ENCODE measurements at places on chromosomes 13 and 19. TPM values are rescaled to one million over a fixed set of nuclear protein-coding genes. Genes with fewer than 3 reads are reported as not detected.

The CYP2F1 gene
- total RNA-seq, result not detected

The GFY gene
- not detected for total RNA-seq

The ZNF296 gene
- 0.23 TPM for total RNA-seq

The KLK15 gene
- not detected for total RNA-seq

The KANK3 gene
- total RNA-seq, result 26.0 TPM

The KL gene
- 5.6 TPM for total RNA-seq

The FGF14 gene
- 0.83 TPM for total RNA-seq

The FGF21 gene
- total RNA-seq, result not detected

DNA sequence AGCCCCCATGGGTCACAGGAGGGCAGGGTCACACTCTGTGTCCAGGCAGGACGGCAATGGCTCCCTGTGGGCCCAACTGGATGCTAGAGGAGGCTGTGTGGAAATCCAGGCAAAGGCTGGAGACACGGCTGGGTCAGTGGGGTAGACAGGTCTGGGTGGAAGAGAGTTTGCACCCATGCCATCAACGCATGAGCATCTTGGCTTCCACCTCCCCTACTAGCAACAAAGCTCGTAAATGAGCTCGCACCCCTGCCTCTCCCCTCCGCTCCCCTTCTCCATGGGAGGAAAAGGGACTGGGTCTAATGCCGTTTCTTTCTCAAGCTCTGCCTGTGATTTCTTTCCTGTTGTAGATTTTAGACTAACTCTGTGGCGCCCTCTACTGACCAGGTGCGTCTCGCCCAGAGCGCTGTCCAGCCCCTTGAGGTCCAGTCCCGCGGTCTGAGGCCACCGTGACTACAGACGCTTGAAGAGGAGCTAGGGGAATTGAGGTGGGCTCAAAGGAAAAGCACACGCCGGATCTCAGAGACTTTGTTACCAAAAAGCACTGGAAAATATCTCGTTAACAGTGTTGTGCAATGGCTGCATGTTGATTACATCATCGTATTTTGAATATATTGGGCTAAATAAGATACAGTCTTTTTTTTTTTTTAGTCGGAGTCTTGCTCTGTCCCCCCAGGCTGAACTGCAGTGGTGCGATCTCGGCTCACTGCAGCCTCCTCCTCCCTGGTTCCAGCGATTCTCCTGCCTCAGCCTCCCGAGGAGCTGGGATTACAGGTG is 50.7 kb upstream of the USP29 start:
- H3K4me3 ChIP-seq, result no peak overlapping the region
- no peaks in the 10 kb centered on the region for H3K27me3 ChIP-seq
- no peaks in the 10 kb centered on the region for H3K36me3 ChIP-seq
- DNase-seq, result no peak
- no peaks in the 10 kb centered on the region for H3K4me1 ChIP-seq

DNA sequence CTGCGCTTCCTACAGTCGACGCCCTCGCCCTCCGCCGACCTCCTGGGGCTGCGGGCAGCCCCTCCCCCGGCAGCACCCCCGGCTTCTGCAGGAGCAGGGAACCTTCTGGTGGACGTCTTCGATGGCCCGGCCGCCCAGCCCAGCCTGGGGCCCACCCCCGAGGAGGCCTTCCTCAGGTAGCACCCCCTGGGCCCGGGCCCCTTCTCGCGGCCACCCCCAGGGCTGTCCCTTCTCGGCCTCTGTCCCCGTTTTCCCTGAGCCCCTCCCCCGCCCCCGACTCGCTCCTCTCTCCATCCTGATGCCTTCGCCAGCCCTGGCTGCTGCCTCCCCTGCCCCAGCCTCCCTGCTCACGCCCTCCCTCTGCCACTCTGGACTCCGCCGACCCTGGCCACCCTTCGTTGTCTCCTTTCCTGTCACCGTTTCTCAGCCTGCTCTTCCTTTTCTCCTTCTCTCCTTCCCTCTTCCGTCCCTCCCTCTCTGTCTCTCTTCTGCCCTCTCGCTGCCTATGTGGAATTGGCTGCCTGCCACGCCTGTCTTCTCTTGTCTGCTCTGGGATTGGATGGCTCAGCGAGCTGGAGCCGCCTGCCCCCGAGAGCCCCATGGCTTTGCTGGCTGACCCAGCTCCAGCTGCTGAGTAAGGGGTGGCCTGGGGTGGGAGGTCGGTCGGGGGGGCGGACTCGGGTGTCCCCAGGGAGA is 11.0 kb downstream of the FUZ start:
- peak overlapping the region; percentile 75 for H3K27ac ChIP-seq
- peaks cover 49% of the 10 kb centered on the region for H3K36me3 ChIP-seq
- peak overlapping the region; percentile 58 for H3K4me3 ChIP-seq
- peak; percentile 96 for DNase-seq
- peaks cover 25% of the 10 kb centered on the region for H3K4me1 ChIP-seq

GRCh38 chr13:100620792-100621191 is 32.2 kb upstream of the GGACT start:
- no peak overlapping the region for H3K27ac ChIP-seq
- no peak for DNase-seq
- no peak overlapping the region for H3K4me3 ChIP-seq
- no peaks in the 10 kb centered on the region for H3K27me3 ChIP-seq
- no peaks in the 10 kb centered on the region for H3K4me1 ChIP-seq

DNA sequence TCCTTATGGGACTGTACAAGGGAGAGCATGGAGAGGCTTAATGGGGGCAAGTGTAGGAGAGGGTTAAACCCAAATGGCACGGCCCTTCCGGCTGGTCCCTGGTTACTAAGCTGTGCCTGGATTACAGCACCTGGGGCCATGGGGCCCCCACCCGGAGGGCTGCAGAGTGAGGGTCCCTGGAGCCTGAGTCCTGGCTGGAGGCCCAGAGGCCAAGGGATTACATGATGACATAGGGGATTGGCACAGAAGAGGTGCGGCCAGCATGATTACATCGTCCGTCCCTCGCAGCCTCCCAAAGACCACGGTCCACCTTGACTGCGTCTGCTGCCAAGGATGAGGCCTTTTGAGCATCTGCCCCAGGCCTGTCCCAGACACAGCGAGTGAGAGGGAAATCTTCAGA is 149.4 kb downstream of the URI1 start:
- H3K4me3 ChIP-seq, result no peak overlapping the region
- H3K27ac ChIP-seq, result no peak overlapping the region
- peaks cover 9% of the 10 kb centered on the region for H3K27me3 ChIP-seq
- no peak for DNase-seq
- no peaks in the 10 kb centered on the region for H3K4me1 ChIP-seq
- no peaks in the 10 kb centered on the region for H3K36me3 ChIP-seq

DNA sequence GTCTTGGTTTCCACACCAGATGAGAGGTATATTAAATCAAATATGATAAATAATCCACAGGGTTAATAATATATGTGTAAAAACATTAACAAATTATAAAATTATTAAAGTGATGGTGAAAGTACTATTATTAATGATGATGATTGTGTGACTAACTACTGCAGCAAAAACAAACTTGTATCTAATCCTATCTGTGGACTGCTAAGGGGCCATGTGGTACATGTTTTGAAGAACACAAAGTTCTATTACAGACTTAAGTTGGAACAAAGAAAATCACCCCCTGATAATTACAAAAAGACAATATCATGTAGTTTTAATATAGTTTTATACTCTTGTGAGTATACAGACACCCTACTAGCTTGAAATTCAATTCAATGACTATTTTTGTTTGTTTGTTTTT is 504.2 kb upstream of the NBEA start:
- no peak for DNase-seq
- H3K4me1 ChIP-seq, result peaks cover 3% of the 10 kb centered on the region
- H3K36me3 ChIP-seq, result no peaks in the 10 kb centered on the region
- H3K4me3 ChIP-seq, result no peak overlapping the region

- peak; percentile 45 for DNase-seq
- H3K4me1 ChIP-seq, result no peaks in the 10 kb centered on the region
- H3K4me3 ChIP-seq, result no peak overlapping the region
Measured at GRCh38 chr13:25180775-25181537, 8.9 kb upstream of the AMER2 start.

DNA sequence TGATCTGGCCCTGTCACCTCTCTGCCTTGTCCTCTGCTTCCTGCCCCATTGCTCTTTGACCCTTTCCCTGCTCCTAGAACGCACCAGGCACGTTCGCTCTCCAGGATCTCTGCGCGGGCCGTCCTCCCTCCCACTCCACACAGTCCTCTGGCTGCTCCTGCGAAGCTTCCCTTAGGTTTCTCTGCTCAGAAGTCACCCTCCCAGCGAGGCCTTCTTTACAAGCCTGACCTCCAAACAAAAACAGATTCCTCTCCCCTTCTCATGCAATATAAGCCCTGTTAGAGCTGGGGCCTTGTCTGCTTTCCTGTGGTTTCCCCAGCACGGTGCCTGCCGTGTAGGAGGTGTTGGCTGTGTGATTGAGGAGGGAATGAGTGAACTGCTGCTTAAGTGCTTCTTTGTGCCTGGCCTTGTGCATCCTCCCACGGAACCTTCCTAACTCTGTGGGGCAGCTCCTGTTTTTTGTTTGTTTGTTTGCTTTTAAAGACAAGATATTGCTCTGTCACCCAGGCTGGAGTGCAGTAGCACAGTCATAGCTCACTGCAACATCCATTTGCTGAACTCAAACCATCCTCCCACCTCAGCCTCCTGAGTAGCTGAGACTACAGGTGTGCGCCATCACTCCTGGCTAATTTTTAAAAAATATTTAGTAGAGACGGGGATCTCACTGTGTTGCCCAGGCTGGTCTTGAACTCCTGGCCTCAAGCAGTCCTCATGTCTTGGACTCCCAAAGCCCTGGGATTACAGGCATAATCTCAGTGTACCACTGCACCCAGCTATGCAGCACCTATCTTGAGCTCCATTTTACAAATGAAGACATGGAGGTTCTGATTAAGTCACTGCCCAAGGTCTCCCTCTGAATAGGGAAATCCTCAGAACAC is 82.0 kb downstream of the SIPA1L3 start:
- H3K4me1 ChIP-seq, result no peaks in the 10 kb centered on the region

DNA sequence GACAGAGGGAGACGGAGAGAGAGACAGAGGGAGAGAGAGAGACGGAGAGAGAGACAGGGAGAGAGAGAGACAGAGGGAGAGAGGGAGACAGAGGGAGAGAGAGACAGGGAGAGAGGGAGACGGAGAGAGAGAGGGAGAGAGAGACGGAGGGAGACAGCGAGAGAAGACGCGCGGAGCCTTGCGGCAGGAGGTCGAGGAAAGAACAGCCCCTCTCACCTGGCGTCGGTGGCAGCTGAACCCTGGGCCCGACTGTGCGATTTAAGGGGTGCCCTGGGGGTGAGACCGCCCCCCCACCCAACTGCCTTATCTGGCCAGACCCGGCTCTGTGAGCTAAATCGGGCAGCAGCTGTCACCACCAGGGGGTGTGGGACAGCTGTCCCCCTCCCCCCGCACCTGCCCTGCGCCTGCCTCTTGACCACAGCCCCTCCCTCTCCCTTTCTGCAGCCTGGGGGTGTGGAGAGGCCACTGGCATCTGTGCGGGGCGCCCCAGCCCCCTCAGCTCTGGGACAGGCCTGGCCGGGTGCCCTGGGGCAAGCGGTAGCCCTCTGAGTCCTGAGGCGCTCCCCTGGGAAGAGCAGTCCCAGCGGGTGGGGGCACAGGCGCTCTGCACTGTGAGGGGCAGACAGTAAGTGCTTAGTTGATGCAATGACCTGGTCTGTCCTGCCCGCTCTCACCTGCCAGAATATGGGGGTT is 10.8 kb downstream of the JOSD2 start:
- H3K27me3 ChIP-seq, result no peaks in the 10 kb centered on the region
- no peak overlapping the region for H3K4me3 ChIP-seq
- no peak overlapping the region for H3K27ac ChIP-seq

GRCh38 chr13:24493356-24493755 is 19.2 kb downstream of the PARP4 start:
- H3K27ac ChIP-seq, result no peak overlapping the region
- H3K36me3 ChIP-seq, result peaks cover 99% of the 10 kb centered on the region

- no peak overlapping the region for H3K27ac ChIP-seq
- H3K4me1 ChIP-seq, result peaks cover 5% of the 10 kb centered on the region
Measured at GRCh38 chr13:76854894-76855293, 31.3 kb downstream of the KCTD12 start.

- no peaks in the 10 kb centered on the region for H3K27me3 ChIP-seq
- peak overlapping the region; percentile 60 for H3K27ac ChIP-seq
- DNase-seq, result no peak
- H3K36me3 ChIP-seq, result no peaks in the 10 kb centered on the region
Measured at GRCh38 chr19:10612499-10613119, 12.7 kb upstream of the SLC44A2 start.

- DNase-seq, result no peak
- H3K4me1 ChIP-seq, result no peaks in the 10 kb centered on the region
Measured at GRCh38 chr13:42164557-42165125, 107.3 kb upstream of the AKAP11 start.

GRCh38 chr13:113565526-113566226 is 18.9 kb upstream of the TFDP1 start:
- DNase-seq, result peak; percentile 74
- no peaks in the 10 kb centered on the region for H3K4me1 ChIP-seq
- H3K27me3 ChIP-seq, result no peaks in the 10 kb centered on the region
- no peak overlapping the region for H3K4me3 ChIP-seq

DNA sequence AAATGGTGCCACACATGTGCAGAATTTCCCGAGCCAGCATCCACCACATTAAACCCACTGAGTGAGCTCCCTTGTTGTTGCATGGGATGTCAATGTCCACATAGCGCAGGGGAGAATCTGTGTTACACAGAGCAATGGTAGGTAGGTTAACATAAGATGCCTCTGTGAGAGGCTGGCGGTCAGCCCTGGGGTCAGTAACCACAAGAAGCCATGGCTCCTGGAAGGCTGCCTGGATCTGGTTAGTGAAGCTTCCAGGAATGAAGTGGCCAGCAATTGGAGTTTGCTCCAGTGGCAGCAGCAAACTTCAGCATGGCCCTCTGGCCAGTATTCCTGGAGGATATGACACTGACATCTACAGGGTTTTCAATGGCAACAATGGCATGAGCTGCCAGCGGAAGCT is 37.0 kb upstream of the PCDH9 start:
- no peaks in the 10 kb centered on the region for H3K27me3 ChIP-seq
- H3K4me3 ChIP-seq, result no peak overlapping the region
- no peak for DNase-seq
- H3K4me1 ChIP-seq, result no peaks in the 10 kb centered on the region

GRCh38 chr13:20814224-20814910 is 40.6 kb upstream of the EEF1AKMT1 start:
- DNase-seq, result peak; percentile 96
- peak overlapping the region; percentile 78 for H3K27ac ChIP-seq
- H3K27me3 ChIP-seq, result no peaks in the 10 kb centered on the region
- H3K36me3 ChIP-seq, result peaks cover 3% of the 10 kb centered on the region

- H3K36me3 ChIP-seq, result no peaks in the 10 kb centered on the region
- no peak for DNase-seq
- peaks cover 23% of the 10 kb centered on the region for H3K4me1 ChIP-seq
Measured at GRCh38 chr13:76836311-76836710, 49.9 kb downstream of the KCTD12 start.

DNA sequence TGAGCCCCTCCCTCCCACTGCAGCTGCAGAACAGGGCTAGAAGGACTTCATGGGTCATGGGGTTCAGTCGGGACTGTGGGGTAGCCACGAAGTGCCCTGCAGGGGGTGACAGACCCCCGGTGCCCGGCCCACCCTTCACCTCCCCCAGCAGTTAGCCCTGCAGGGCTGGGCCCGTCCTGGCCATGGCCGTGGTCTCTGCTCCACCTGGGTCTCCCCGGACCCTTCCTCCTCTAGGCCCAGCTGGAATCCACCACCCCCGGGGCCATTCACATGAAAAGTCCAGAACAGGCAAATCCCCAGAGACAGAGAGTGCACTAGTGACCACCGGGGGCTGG is 17.3 kb downstream of the MKNK2 start:
- H3K27ac ChIP-seq, result peak overlapping the region; percentile 90
- no peak overlapping the region for H3K4me3 ChIP-seq
- no peak for DNase-seq
- peaks cover 72% of the 10 kb centered on the region for H3K4me1 ChIP-seq

- DNase-seq, result no peak
- peaks cover 17% of the 10 kb centered on the region for H3K4me1 ChIP-seq
- no peaks in the 10 kb centered on the region for H3K27me3 ChIP-seq
- H3K4me3 ChIP-seq, result no peak overlapping the region
- no peak overlapping the region for H3K27ac ChIP-seq
Measured at GRCh38 chr19:49793561-49793840, 19.6 kb downstream of the FUZ start.
